ENCODE measurements at places on chromosomes 2 and 18. TPM values are rescaled to one million over a fixed set of nuclear protein-coding genes. Genes with fewer than 3 reads are reported as not detected.
A peak's percentile ranks its signal among the peaks of the same experiment; 100 is the strongest.

DNA sequence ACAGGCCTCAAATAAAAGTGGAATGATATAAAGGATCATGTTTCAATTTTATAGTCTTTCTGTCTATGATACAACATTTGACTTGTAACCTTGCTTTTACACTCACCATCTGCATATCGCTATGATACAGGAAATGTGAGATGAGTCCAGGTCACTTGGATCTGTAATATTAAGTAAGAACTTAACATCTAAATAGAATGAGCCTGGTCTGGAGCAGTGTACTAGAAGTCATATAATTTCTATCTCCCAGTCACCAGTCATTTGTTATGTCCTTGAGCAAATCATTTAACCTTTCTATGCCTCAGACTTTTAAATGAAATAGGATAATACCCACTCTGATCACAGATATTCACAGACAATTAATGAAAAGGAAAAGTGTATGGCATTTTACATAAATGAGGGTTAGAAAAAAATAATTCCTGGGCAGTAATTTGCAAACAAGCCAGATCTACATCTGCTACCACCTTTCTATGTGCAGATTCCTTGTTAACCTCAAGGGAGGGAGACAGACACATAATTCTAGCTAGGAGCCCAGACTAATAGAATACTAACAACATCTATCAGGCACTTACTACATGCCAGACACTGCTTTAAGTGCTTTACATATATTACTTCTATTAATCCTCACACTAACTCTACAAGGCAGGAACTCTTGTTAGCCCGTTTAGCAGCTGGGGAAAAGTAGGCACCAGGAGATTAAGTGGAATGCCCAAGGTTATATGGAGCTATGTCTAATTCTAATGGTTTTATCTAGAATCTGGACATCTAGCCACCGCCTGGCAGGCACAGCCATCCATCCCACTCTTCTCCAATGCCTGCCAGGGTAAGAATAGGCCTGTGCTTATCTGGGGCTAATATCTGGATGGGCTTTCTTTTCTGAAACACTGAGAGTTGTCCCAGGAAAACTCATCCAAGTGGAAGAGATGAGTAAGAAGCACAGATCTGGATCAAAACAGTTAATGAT is 313.6 kb upstream of the CDH20 start:
- DNase-seq, result no peak

DNA sequence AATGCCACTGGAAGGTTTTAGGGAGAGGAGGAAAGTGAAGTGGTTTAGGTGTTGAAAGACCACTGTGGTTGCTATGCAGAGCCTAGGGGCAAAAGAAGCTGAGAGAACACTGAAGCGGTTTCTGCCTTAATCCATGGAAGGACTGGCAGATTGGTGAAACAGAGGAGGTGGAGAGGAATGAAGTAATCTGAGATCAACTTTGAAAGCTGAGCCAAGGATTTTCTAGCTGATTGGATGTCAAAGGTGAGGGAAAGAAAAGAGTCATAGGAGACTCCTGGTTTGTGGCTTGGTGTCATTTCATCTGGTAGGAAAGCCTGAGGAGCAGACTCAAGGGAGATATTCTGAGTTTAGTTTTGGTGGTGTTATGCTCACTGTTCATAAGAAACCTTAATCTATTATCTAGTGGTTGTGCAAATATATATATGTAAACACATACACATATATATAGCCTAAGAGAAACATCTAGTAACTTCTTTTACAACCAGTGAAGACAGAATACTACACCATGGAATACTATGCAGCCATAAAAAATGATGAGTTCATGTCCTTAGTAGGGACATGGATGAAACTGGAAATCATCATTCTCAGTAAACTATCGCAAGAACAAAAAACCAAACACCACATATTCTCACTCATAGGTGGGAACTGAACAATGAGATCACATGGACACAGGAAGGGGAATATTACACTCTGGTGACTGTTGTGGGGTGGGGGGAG is 134.1 kb upstream of the CREB1 start:
- DNase-seq, result no peak

DNA sequence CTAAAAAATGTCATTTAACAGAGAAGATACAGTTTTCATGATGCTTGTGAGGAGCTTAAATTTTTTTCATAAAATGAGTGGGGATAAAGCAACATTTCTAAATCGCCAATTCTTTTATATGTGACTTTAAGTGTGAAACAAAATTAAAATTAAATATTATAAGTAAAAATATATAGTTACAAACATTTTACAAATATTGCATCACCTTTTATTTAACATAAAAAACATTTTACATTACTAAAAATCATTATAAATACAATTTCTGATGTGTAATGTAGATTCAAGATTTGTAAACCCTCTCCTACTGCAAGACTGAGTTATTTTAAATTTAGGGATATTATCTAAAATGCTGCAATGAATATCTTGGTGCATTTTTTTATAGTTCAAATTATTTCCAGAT is 44.4 kb upstream of the GATA6 start:
- DNase-seq, result no peak

DNA sequence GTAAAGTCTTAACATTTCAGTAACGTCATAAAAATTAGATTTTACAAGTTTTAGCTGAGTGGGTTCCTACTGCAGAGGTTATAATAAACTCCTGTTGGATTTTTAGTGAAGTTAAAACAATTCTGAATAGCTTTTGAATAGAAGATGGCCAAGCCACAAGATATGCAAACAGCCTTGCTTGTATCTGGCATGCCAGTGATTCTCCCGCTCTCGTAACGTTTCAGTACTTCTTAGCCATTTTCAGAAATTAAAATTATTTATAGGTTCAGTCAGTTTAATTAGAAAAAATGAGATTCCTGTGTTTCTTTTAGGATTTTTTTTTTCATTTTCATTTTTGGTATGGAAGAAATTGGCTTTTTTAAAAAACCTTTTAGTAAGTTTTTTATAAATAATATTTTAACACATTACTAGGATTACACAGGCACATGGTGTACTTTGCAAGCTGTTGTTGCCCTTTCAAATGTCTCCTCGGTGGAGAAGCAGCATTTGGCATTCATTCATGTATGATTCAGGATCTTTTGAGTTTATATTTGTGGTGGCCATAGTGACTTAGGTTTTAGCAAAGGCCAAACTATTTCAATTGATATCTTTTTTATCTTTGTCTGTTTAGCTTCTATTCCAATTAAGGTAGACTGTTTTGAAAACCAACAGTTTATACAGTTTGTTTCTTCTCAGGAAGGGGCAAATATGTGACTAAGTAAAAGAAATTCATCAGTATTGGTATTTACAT is 30.6 kb upstream of the RND3 start:
- DNase-seq, result no peak

- no peak for DNase-seq
Measured at GRCh38 chr2:222481941-222482340, 57.6 kb downstream of the SGPP2 start.

DNA sequence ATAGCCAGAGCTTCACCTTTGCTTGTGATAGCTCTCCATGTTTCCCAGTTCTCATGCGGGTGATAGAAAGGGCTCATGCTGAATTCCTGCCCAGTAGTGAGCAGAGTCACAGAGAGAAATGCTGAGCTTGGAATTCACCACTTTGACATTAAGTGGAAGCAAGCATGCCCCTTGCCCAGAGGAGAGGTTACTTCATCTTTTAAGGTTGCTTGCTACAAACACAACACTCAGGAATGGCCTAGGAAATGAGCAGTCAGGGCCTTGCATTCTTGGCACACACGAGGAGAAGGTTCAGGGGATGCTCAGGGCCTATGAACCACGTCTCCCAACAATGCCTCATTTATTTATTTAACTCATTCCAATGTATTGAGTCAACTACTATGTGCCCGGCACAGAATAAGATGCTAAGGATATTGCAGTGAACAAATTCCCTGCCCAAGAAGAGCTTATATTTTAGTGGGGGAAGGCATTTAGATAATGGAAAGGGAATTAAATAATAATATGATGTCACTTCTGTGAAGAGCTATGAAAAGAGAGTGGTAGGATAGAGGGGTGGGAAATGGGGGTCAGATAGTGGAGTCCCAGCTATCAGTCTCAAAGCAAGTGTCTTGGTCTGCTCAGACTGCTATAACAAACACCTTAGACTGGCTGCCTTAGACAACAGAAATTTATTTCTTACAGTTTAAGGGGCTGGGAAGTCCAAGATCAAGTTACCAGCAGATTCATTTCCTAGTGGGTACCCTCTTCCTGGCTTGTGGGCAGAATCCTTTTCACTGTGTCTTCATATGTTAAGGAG is 42.1 kb downstream of the DDX18 start:
- peak; percentile 67 for DNase-seq

DNA sequence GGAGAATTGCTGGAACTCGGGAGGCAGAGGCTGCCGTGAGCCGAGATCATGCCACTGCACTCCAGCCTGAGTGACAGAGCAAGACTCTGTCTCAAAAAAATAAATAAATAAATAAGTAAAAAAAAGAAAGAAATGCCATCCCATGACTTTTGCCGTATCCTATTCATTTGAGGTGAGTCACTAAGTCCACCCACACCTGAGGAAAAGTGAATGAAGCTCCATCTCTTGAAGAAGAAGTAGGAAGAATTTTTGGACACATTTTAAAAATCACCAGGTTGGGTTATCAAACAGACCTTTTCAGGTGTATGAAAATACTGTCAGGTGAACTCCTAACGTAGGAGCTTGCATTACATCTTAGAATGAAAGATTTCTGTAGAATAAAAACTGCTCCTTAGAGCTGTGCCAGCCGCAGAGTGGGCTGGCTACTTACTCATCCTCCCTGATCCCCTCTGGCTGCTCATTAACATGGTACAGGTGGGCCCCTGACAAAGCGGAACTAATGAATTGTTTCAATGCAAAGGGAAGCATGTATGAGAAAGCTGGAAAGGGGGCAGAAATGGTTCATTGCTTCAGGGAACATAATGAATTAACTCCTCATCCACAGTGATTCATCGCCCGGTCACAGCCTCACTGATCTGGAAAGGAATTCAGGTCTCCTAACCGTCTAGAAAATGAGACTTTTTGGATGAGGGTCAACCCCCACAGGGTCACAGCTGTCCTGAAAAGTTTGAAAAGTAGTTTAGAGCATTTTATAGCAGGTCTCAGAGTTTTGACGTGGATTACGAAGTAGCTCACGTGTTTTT is 191.4 kb downstream of the SPP2 start:
- no peak for DNase-seq

DNA sequence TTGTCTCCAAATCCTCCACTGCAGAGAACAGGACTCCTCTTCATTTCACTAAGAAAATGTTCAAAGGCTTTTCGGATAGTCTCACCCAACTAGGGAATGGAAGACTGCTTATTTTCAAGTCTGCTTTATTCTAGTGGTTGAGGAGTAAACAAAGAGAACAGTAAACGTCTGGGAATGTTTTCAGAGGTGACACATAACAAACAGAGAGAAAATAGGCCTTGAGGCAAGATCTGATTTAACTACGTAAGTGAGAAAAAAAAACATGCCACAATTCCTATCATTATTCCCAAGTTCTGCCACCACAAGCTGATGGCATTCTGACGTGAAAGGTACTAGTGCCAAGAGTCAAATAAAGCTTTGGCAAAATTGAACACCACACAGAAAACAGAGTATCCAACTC is 16.7 kb upstream of the WIPF1 start:
- DNase-seq, result no peak

DNA sequence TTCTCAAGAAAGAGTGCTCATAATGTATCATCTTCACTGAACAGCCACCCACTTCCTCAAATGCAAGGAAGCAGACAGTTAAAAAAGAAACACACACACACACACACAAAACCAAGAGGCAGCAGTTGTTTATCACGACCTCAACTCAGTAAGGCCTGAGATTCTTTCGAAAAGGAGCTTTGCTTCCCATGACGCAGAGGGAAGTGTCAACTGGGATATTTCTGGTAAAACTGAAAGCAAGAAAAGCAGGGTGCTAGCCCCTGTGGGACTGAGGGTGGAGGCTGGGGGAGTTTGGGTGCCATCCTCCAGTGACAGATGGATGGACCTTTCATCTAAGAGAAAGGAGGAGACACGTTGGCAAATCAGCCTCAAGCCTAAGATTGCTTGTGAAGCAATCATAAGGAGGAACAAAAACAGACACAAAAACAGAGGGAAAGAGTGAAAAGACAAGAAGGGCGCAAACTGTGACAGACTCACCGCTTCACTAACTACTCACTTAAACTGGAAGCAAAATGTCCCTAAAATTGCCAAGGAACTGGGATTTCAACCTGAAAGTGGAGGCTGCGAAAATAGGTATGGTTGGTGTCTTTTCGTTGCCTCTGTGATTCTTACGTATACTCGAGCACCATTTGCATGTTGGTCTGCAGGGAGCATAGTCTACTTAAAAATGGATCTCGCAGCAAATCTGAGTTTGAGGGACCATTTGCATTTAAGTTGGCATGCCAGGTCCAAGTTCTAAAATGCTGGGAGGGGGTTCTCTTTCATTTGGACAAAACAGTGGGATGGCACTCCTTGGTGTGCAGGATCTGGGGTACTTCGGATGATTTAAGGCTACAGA is at the start of gene ARHGAP25:
ARHGAP25 (plus strand) TSS at position 124 of the 838 bp plus-strand sequence; CDS start at position 513, 389 bp downstream.
- DNase-seq, result no peak

- DNase-seq, result no peak
Measured at GRCh38 chr2:146776596-146776995, 1068.2 kb upstream of the ACVR2A start.

DNA sequence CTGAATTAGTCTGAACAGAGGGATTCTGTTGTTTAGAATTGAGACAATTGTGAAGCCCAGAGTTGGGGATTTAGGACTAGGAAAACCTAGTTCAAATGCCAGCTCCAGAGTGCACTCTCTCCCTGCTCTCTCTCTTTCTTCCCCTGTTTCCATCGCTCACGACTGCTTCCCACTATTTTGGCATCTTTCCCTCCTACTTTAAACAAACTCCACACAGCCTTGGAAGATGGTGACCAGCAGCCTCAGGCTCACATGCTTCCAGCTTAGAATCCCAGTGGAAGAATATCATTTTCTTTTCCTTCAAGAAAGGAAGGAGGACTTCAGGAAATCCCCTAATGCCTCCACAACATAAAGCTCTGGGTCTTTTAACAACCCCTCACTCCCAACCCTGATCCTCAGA is 6.1 kb upstream of the DNMT3A start:
- no peak for DNase-seq

- no peak for DNase-seq
Measured at GRCh38 chr2:3037196-3038194, 340.1 kb downstream of the EIPR1 start.

DNA sequence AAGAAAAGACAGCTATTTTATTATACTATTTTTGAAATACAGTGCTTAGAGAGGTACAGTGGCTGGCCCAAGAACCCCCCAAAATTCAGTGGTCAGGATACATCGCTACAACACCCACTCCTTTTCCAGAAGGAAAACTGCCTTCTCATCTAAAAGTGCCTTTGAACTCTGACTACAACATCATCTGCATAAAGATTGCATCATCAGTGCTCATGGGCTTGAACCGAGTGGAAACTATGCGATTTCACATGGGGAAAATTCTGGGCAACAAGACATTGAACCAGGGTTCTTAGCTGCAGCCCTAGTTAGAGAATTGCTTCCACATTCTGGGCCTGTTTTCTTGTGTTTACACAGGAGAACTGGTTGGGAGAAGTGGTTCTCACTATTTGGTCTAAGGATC is 294.6 kb upstream of the SLC14A2 start:
- DNase-seq, result no peak

GRCh38 chr18:56853961-56854360 is 202.8 kb downstream of the WDR7 start:
- no peak for DNase-seq

- DNase-seq, result no peak
Measured at GRCh38 chr2:172937884-172938712, 137.5 kb upstream of the MAP3K20 start.

Gene TUBB8B
- total RNA-seq, result 0.98 TPM

Gene INHA
- total RNA-seq, result 4.1 TPM

Gene MFSD2B
- 0.93 TPM for total RNA-seq

Gene FLACC1
- 0.35 TPM for total RNA-seq

Gene GALNT3
- total RNA-seq, result 0.29 TPM

Gene ALPG
- not detected for total RNA-seq

Gene ACMSD
- total RNA-seq, result not detected

Gene CRYGA
- not detected for total RNA-seq

Gene NOSTRIN
- not detected for total RNA-seq
